ENCODE measurements at places on chromosomes 1 and 21. TPM values are rescaled to one million over a fixed set of nuclear protein-coding genes. Genes with fewer than 3 reads are reported as not detected.

ROR1 gene
- total RNA-seq, result 15.4 TPM

TNFRSF4 gene
- total RNA-seq, result 5.9 TPM

NDUFS2 gene
- 73.1 TPM for total RNA-seq

AKNAD1 gene
- not detected for total RNA-seq

TCHH gene
- total RNA-seq, result 0.06 TPM

LCE3A gene
- total RNA-seq, result not detected

FGR gene
- total RNA-seq, result not detected

IFNLR1 gene
- 0.05 TPM for total RNA-seq

GSTM5 gene
- total RNA-seq, result 4.4 TPM

IQGAP3 gene
- total RNA-seq, result 1.5 TPM

GBP6 gene
- total RNA-seq, result not detected

OR2T35 gene
- total RNA-seq, result not detected

SMCP gene
- total RNA-seq, result not detected

SMIM1 gene
- 2.1 TPM for total RNA-seq

IFI44 gene
- 14.6 TPM for total RNA-seq

FHAD1 gene
- 0.31 TPM for total RNA-seq

CYP4A22 gene
- total RNA-seq, result 0.15 TPM

HEYL gene
- 1.00 TPM for total RNA-seq

MMEL1 gene
- total RNA-seq, result not detected

SPRR1A gene
- total RNA-seq, result not detected
